ENCODE measurements at places on chromosomes 12 and 14.

GRCh38 chr14:103070971-103071542 lies 13.0 kb upstream of the LBHD2 start:
- no peak for DNase-seq

- no peak for DNase-seq
Measured at GRCh38 chr12:81084811-81085350, 7.0 kb downstream of the ACSS3 start.

GRCh38 chr12:96112733-96113132 lies 77.3 kb upstream of the LTA4H start:
- no peak for DNase-seq

DNA sequence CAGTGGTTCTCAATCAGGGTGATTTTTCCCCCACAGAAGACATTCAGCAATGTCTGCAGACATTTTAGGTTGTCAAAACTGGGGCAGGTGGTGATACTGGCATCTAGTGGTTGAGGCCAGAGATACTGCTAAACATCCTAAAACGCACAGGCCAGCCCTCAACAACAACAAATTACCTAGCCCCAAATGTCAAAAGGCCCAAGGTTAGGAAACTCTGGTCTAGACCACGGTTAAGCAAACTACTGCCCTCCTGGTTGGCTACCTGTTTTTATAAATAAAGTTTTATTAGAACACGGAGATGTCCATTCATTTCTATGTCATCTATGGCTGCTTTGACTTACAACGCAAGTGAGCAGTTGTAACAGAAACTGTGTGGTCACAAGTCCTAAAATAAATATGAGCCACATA lies 186.7 kb downstream of the EFCAB11 start:
- DNase-seq: peak; percentile 24

DNA sequence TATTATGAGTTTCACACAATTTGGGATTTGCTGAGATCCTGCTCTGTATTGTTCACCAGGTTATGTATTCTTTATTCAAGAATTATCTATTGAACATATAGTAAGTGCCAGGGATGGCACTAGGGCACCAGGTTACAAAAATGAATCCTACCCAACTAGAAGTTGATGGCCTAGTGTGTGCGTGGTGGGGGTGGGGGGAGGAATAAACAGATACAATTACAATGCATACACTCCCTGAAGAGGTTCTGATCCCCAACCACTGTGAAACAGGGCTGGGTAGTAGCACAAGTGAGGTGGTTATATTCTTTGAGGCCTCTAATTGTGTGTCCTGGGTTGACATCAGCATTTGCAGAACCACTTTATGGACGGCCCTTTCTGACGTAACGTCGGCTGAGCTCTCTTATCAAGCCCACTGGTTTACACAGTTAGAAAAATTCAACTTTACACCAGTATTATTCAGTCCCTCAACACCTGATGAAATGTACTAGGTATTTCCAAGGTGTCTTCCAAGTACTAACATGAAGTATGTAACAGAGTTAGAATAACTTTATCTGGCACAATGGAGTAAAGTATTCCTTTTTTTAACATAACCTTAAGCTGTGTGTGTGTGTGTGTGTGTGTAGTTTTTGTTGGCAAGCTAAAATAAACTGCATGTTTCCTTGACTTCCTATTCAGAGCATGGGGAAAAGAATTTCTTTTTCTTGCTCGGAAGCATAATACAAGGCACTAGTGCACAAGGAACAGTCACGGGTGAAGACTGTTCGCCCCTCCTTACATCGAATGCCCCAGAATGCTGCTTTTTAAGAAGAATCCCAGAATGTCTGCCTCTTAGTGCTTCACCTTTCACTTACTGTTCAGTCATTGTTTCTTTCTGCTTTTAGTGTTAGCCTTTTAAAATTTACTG lies 8.1 kb upstream of the GLRX5 start:
- DNase-seq: no peak

GRCh38 chr14:39991041-39991440 lies 558.8 kb upstream of the FBXO33 start:
- DNase-seq: no peak

- DNase-seq: no peak
Measured at GRCh38 chr12:126418400-126418799, 1353.2 kb downstream of the AACS start.

DNA sequence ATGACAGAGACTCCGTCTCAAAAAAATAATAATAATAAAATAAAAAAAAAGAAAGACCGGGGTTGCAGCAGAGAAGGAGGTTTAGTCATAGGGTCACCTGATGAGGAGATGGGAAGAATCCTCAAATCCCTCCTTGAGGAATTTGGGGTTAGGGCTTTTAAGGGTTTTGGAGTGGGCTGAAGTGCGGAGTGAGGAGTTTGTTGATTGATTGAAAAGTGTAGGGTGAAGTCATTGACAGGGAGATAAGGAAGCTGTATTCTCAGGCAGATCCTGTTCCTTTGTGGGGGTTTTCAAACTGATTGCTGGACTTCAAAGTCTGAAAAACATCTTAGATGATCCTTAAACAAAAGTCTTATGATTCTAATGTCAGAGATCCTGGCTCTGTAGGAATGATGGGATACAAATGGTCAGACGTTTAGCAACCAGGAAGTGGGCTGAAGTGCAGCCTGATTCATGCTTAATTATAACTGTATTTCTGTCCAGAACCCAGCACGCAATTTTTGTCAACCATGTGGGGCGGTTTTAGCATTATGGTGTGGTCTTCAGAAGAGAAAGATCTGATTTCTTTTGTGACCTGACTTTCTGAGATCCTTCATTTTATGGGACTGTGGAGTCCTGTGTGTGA lies 16.0 kb downstream of the FNTB start:
- DNase-seq: no peak

GRCh38 chr14:21241218-21241819 lies 27.9 kb downstream of the HNRNPC start:
- DNase-seq: no peak

DNA sequence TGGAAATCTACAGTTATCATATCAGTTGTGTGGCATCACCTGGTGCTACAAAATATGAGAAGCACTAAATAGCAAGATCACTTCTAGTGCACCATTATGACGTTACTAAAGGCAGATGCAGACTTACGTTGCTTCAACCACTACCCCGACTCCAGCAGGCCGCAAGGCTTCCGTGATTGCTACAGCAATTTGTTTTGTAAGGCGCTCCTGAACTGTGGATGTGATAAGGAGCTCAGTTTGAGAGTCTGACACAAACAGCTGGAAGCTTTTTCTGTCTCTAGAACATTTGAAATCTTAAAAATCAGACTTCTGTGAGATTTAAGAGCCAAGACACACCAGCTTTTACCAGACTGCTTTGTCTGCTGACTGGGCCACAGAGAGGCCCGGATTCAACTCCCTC lies 57.0 kb downstream of the GCH1 start:
- no peak for DNase-seq

DNA sequence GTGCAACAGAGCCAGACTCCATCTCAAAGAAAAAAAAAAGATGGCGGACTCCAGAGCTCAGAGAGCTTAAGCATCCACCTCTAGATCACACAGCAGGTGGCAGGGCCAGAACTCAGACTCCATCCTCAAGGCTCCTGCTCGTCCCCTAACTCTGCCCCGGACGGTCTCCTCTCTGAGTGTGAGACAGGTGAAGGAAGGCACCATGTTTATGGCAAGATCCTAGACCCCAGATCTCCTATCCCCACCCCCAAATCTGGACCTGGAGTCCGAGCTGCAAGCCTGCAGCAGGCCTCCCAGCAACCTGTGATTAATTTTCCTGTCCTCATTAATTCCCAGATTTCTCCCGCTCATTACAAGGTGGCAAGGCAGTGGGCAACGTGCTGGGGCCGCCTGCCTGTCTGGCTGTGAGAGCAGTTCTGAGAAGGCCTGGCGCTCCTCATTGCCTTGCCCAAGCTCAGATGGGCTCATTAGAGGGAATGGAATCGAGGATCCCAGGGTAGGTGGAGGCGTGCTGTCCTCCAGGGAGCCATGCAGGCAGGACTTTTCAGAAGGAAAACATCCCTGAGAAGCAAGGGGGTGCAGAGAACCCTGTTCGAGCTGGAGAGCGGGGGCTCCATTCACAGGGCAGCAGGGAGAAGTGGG lies 296.6 kb upstream of the RTL1 start:
- no peak for DNase-seq

DNA sequence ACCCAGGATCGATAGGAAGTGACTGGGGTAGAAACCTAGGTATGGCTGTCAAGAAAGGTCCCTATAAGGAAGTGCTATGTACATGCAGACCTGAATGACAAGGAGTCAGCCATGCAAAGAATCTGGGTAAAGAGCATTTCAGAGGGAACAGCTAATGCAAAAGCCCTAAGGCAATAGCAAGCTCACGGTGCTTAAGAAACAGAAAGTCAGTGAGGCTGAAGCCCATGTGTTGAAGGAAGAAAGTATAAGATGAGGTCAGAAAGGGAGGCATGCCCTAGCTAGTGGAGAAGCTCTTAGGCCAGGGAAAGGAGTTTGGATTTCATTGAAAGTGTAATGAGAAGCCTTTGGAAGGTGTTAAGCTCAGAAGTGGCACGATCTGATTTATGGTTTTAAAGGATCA lies 6.0 kb upstream of the ADCY6 start:
- no peak for DNase-seq

DNA sequence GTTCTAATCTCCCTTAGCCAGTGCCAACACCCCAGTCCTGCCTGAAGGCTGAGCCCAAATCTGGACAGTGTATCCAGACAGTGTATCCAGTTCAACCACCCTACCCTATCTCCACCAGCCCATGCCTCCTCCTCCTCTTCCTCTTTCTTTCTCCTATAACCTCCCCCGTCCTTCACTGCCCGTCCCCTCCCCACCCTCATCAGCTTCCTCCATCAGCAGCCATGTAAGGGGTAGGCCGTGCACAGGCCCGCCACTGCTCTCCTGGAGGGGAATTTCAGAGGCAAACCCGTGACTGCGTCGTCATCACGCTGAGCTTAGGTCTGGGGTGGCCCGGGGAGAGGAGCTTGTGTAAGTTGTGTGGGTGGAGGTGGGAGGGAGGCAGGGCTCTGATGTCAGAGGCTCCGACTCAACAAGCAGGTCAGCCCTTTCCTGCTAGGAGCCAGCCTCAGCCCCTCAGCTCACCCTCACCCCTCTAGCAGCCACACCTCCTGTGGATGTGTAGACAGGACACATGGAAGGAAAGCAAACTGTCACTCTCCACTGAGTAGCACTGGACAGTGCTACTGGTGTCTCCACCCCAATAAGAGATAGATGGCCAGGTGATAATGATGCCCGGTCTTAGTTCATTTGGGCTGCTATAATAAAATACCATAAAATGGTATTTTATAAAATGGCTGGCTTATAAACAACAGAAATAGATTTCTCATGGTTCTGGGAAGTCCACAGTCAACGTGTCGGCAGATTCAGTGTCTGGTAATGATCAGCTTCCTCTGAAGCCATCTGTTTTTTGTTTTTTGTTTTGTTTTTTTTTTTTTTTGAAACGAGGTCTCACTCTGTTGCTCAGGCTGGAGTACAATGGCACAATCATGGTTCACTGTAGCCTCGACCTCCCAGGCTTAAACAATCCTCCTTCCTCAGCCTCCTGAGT lies 50.5 kb downstream of the IRF2BPL start:
- peak; percentile 75 for DNase-seq

GRCh38 chr12:6888360-6888759 lies 15.3 kb upstream of the SPSB2 start:
- no peak for DNase-seq

- no peak for DNase-seq
Measured at GRCh38 chr14:64422005-64422404, 33.9 kb downstream of the MTHFD1 start.

- DNase-seq: no peak
Measured at GRCh38 chr12:31900271-31900670, 58.9 kb upstream of the RESF1 start.

DNA sequence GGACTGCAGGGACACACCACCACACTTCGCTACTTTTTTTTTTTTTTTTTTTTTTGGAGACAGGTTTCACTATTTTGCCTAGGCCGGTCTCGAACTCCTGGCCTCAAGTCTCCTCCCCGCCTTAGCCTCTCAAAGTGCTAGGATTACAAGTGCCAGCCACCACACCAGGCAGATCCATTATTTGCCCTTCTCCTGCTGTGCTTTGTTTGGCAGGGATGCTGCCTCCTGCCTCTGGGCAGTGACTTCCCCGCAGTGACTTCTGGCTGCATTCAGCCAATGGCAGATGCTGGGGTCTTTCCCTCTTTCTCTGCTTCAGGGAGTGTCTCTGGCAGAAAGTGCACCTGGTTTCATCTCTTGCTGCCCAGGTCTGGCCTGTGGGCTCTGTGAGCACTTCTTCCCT lies 6.7 kb upstream of the MORN3 start:
- DNase-seq: no peak

- DNase-seq: no peak
Measured at GRCh38 chr12:94710933-94711332, 60.6 kb upstream of the TMCC3 start.

DNA sequence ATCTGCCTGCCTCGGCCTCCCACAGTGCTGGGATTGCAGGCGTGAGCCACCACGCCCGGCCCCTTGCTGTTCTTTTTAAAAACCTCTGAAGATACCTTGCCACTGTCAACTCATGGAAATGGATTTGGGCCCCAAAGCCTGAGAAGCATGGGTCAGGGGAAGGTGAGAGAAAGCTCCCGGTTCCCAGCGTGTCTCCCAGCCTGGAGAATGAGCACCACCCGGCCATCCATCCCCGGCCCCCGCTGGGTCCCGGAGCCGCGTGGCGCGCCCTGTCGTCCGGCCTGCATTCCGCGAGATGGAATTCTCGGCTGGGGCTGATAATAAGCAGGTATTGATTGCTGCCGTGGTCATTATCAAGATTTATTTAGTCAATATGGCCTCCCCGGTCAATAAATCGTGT lies 126.5 kb upstream of the MYL2 start:
- DNase-seq: no peak

- DNase-seq: no peak
Measured at GRCh38 chr12:67193704-67194103, 75.5 kb upstream of the CAND1 start.

- no peak for DNase-seq
Measured at GRCh38 chr12:122308811-122309210, 42.5 kb upstream of the VPS33A start.

GRCh38 chr12:27553941-27554340 lies 29.9 kb downstream of the PPFIBP1 start:
- DNase-seq: no peak

- no peak for DNase-seq
Measured at GRCh38 chr14:90567191-90567590, 170.4 kb downstream of the CALM1 start.

DNA sequence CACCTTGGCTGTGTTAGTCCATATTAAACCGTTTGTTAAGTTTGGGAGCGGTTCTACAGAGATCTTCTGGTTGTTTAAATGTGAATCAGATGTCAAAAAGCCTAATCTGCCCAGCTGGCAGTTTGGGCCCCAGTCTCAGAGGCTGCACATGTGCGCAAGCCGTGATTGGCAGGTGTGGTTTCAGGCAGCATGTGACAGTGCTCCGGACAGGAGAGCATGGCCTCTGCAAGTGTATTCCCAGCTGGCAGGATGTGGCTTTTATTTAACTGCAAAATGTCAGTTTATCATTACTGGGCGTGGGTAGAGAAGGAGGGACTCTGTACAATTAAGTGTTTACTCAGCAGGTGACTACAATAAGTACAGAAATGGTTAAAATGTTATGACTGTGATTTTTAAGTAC lies 77.5 kb downstream of the PELI2 start:
- DNase-seq: no peak
